Hippocampal formation (tissue), 2 donors: ENCODE measurements at places on chromosomes 4 and X.

GRCh38 chrX:134695999-134696398, 37.7 kb upstream of the PLAC1 start:
- no peak for DNase-seq

DNA sequence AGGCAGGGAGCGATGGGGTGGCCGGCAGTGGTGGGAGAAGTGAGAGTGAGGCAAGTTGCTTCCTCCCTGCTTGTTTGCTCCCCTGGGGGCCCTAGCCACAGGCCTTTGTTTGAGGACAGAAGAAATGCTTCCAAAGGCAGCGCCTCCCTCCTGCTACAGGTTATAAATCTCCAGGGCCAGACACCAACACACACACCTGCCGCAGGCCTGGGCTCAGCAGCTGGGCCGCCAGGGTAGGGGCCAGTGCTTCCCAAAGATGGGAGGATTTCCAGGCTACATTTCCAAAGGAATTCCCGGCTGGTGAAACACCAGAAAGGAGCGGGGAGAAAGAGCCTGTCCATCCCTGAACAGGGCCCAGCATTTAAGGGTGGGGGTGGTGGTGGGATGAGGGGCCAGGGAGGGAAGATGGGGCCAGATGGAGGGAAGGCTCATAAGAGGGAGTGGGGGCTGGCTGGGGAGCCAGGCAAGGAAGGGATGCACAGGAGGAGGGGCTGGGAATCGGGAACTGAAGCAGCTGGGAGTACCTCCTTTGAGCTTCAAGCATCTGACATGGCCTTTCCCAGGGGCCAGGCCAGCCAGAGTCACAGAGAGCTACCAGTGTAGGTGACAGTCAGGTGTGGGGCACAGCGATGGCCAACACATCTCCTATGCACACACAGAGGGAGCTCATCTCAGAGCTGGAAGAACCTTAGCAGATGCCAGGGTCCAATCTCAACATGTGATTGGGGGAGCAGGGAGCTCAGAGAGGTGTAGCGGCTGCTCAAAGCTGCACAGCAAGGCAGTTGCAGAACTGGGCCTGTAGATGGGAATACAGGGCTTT, 143.9 kb downstream of the PJA1 start:
- no peak for DNase-seq

DNA sequence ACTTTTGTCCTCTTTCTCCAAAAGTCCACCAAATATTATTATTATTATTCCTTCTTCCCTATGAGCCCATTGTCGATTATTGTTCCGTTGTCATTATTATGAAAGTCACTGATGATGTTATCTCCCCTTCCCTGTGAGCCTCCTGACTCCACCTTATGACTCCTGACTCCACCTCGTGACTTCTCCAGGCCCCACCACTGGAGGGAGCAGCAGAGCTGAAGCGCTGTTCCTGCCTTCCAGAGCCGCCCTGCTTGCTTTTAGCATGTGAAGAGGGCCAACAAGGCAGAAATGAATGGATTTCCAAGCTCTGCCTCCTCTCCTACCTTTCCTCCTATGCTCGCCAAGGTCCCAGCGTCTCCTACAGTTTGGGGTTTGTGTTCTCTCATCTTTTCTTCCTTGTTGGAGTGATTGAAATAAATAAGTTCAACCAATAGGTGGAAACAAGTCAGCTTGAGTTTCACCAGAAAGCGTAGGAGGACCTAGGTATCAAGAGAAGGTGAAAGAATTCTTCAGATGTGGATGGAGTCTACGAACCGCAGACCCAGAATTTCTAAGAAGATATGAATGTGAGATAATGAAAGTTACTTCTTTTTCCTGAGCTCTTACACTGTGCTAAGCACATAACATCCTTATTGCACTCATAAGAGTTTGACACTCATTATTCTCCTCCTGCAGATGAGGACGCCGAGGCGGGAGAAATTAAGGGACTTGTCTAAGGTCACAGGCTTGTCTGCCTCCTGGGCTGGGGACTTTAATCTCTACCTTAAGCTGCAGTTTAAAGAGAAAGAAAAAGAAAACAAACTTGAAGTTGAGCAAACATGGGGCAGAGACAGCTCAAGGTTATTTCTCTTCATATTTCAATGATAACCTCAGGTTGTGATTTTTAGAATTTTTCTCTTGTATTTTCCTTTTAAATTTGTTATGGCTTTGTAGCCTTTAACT, 26.1 kb downstream of the IGSF1 start:
- DNase-seq, result no peak

GRCh38 chrX:21373637-21374162, 518 bp upstream of the CNKSR2 start:
- DNase-seq, result no peak

DNA sequence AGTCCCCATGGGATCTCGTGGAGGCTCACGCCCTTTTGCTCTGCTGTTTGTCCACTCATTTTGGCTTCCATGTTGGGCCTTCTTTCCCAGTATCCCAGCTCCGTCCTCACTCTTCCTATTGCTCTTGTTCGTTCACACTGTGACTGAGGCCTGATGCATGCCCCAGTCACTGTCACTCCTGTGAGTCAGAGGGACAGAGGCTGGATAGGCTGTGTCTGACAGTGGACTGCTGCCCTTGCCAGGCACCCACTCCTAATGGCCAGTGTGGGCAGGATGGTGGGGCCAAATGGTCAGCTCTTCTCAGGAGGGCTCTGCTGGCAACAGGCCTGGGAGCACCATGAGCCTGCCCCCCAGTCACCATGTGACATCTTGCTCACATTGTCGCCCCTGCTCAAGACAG, 40.0 kb downstream of the HADH start:
- no peak for DNase-seq

DNA sequence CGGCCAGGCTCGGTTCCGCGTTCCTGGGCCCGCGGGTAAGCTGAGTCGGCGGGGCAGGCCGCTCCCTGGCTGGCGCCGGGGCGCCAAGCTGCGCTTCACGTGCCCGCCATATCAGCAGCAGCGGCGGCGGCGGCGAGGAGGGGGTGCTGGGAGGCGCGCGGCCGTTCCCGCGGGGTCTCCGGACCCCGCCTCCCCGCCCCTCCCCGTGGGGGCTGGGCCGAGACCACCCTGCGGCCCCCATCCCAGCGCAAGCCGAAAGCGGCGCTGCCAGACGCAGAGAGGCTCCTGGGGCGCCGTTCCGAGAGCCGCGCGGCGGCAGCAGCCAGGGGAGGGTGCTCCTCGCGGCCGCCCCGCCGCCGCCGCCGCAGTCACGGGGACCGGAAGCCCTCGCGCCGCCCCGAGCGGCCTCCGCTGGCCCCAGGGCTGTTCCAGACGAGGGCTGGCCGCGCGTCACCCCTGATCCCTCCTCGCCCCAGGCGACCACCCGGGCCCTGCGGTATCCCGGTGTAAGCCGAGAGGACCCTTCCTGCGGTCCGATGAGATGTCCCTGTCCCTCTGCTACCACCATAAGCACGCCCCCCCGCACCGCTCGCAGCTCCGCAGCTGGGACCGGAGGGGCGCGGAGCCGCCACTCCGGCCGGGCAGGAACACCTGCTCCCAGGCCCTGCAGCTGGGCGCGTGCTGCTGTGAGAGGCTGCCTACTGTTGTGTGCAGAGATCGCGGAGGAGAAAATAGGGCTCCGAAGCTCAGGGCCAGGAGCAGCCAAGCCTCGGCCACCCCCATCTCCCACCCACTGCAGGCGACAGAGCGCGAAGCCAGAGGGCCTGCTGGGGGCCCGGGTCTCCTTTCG, 7.5 kb upstream of the BCOR start:
- peak; percentile 54 for DNase-seq

DNA sequence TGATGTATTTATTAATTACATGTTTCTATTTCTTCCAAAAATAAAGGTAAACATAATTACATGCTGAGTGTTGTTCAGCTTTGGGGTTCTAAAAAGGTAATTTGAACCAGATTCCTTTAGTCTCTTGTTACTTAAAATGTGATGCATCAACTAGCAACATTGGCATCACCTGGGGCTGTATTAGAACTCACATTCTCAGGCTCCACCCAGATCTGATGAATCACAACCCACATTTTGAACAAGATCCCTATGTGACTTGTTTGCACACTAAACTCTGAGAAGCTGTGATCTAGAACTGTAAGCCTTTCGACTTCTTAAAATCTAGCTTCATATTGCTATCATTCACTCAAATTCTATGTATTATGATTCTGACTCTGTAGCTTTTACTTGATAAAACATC, 23.0 kb upstream of the HS3ST1 start:
- DNase-seq, result no peak

GRCh38 chrX:134470013-134470412, 10.0 kb downstream of the HPRT1 start:
- no peak for DNase-seq

GRCh38 chr4:158824425-158825274, 55.8 kb downstream of the FNIP2 start:
- DNase-seq, result no peak

DNA sequence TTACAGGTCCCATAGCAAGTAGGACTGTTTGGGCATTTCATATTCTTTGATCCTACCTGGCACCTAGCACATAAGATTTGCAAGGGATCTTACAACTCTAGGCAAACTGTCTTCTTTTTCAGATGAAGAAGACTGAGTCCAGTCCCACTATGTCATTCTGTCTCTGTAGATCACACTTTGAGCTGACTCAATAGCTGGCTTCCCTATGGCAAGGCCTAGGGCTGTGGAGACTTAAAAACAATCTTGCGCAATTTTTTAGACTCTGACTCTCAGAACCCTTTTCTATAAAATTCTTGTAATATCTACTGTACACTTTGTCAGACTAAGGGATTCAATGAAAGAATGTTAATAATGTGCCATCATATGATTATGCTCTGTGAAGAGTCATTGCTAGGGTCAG, 26.7 kb downstream of the OTC start:
- no peak for DNase-seq

- no peak for DNase-seq
These were observed 19.6 kb downstream of the ARX start for GRCh38 chrX:24996096-24996709.

GRCh38 chr4:17760626-17761025, 20.8 kb downstream of the FAM184B start:
- no peak for DNase-seq

GRCh38 chr4:168854350-168854921, 155.6 kb downstream of the CBR4 start:
- DNase-seq, result no peak

GRCh38 chr4:41551536-41551935, 13.6 kb downstream of the LIMCH1 start:
- DNase-seq, result no peak

GRCh38 chrX:9966775-9967408, at the start of gene CLDN34:
TSS of gene CLDN34 (plus strand) at chrX:9967358. CDS start at chrX:9967358, 0 bp downstream.
- no peak for DNase-seq

DNA sequence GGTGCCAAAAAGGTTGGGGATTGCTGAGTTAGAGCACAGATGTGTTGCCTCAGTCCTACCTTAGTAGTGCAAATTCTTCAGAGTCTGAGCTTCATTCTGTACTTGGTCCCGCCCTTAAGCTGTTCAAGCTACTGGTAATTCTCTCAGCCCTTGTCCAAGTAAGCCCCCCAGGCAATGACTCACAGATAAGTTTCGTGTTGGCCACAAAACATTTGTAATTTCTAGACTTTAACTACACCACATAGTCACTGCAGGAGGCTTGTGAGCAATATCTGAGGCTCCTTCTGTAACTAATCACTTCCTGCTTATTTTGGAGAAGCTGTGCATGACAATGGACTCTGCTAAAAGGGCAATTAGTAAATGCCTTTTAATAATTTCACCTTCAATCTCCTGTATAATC, 1420.5 kb downstream of the PCDH7 start:
- no peak for DNase-seq

- no peak for DNase-seq
These were observed 4.5 kb downstream of the GJB1 start for GRCh38 chrX:71227370-71228062.

GRCh38 chr4:183356931-183357675, 34.9 kb upstream of the CLDN24 start:
- no peak for DNase-seq

GRCh38 chrX:68874076-68874475, 45.3 kb downstream of the EFNB1 start:
- DNase-seq, result no peak

DNA sequence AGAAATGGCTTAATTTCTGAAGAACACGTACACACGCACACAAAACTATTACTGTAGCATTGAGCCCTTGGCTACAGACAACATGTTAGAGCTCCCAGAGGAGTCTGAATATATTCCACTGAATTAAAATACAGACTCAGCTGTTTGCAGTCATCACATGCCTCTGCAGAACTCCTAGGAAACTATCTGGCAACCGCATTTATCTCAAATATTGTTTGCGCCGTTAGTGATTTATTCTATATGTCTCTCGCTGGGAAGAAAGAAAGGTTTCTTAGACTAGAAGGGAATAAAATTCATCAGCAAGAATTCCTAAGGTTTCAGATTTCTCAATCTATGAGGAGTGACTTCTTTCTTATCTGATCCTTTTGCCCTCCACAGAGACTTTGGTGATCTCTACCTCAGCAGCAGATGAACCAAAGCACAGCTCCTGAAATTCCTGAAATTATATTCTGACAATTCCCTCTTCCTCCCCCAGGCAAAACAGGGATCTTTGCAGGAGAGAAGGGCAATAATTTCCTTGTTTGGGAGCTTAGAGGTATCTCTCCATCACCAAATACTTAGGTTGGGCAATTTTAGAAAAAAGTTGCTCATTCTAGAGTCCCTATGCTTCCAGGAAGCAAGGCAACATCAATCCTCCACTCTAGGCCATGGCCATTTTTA, 199.2 kb downstream of the APBB2 start:
- DNase-seq, result no peak

GRCh38 chr4:184729946-184730345, 4.0 kb downstream of the CENPU start:
- no peak for DNase-seq

DNA sequence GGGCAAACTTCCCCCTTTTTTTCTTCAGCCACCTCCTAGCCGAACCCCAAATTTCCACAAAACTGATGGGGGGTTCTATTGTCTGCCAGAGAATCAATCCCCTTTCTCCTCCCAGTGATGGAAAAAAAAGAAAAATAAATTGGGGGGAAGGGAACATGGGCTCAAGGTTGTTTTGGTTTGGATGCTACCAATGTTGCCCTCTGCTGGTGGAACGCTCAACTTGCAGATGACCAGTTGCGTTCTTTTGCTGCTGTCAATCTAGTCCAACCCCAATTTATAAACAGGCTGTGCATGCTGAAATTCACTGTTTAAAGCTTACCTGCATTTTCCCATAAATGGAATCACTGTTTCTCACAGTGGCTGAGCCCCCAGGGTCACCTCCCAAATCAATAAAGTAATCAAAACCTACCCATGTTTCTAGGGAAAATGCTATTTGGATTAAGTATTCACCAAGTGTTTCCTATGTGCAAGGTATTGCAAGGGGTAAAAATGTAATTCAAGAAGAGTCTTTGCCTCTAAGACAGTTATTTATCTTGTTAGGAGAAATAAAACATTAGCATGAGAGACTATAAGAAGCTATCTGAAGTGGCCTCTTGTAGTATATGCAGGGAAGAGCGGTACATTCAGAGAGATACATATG, 116.7 kb upstream of the TMEM164 start:
- DNase-seq, result no peak

DNA sequence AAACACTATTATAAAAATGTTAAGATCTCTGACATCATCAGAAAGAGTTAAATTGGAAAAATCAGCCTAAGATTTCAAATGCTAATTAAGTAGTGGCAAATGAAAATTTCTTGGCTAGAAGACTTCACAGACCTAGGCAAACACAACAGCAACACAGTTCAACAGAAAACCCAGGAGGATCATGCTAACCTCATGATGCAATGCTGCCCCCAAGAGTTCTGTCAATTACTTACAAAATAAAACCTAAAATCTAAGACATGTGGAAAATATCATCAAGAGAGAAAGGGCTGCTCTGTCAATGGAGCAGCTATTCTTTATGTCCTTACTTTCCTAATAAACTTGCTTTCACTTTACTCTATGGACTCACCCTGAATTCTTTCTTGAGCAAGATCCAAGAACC, 21.0 kb downstream of the S100G start:
- peak; percentile 4 for DNase-seq
